Kasumi-1 (cell line): ENCODE measurements at places on chromosomes 1 and 21.

DNA sequence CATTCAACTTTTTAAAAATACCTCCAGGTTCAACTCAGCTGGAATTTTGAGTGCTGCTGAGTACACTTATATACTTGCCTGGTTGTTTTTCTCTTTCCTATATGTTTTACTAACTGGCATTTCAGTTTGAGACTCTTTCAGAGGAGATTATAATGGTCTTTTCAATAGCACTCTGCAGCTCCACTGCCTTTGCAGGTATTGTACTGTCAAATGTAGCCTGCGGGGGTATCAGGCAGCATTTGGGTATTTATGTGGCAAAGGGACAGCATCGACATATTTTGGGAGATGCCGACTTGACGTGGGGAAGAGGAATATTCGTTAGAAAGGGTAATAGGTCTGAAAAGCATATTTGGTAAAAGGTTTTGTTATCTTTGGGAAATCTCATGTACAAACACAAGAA is 11.1 kb upstream of the TGFBR3 start:
- no peak for DNase-seq

GRCh38 chr1:119184972-119185371 is 44.5 kb upstream of the WARS2 start:
- peak; percentile 7 for DNase-seq

DNA sequence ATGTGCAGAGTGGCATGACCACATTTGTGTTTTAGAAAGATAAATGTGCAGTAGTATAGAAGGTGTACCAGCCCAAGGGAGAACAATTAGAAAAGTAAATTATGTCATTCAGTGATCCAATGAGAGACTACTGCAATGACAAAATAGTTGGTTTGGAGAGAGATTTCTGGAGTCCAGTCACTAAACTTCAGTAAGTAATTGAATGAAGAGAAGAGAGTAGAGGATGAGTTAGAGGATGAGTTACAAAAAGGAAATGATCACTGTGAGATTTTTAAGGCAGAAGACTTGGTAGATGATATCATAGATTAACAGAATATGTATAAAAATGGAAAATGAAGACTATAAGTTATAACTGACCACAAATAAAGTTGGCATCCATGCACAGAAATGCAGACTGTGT is 8.4 kb downstream of the CR2 start:
- no peak for DNase-seq

DNA sequence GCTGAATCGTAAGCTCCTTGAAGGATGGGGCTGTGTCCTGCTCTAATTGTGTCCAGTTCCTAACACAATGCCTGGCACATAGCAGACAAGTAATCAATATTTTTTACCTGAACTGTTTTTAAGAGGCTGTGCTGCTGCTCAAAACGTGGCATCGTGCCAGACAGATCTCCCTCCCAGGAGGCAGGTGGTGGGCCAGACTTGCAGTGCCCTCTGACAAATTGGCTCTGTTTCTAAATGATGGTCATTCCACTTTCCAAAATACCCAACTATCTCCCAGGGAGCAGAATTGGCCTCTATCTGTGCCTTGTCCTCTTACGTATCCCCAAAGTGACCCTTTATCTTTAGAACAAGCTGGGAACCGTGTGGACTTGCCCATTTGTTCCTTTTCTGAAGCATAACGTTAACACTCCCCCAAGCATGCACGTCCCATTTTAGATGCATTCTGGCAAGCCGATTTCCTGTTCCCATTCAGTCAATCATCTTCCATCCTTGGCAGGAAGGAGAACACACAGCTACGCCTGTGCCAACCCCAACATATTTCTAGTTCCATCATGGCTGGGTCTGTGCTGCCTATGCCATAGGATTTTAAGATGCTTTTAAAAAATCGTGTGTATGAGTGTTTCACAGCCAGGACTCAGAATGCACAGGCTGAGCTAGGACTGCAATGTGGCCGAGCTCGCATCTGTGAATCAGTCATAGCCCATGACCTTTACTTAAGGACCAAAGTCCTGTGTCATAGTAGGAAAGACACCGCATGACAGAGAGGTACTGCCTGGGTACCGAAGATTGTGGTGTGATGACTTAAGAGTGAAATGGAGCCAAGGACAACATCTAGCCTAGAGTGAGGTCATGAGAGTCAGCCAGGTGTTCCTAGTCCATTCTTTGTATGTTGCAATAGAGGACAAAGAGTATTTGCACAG is 408.6 kb downstream of the PRDM2 start:
- no peak for DNase-seq

GRCh38 chr1:183685112-183685713 is 32.1 kb upstream of the APOBEC4 start:
- DNase-seq: peak; percentile 88
